ELR (cell line): ENCODE measurements at places on chromosomes 3 and 15.

DNA sequence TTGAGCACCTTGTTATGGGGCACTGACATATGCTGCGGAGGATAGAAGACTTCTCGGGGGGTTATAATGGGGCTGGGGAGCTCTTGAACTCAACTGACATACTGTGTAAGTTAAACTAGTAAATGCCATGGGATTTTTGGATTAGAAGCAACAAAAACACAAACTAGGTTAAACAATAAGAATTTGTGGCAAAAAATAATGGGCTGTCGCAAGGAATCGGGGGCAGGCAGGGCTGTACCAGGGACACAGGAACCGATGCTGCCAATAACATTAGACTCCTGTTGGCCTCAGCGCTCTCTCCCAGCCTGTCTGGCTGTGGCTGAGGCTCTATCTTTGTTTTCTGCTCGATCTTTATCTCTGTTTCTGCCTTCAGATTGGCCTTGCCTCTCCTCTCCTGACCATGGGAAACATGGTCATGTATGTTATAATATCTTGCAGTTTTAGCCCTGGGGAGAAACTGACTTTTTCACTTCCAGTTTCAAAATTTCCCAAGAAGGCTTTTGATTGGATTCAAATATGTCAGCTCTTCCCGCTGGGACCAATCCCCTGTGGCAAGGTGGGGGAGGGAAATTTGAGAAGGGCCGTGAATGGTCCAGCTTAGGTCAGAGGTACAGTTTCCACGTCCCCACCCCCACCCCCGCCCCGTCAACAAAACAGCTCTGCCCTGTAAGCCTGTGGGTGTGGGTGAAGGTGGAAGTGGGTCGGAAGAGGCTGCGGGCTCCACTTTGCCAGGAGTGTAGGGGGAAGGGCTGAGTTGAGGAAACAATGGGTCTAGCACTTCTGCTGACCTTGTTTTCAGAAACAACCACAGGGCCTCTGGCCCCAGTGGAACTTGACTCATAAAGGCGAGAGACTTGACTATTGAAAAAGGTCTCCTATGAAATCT lies 161.1 kb upstream of the TBL1XR1 start:
- DNase-seq = peak; percentile 88

GRCh38 chr3:43198791-43199644 lies 87.3 kb upstream of the SNRK start:
- peak; percentile 69 for DNase-seq

DNA sequence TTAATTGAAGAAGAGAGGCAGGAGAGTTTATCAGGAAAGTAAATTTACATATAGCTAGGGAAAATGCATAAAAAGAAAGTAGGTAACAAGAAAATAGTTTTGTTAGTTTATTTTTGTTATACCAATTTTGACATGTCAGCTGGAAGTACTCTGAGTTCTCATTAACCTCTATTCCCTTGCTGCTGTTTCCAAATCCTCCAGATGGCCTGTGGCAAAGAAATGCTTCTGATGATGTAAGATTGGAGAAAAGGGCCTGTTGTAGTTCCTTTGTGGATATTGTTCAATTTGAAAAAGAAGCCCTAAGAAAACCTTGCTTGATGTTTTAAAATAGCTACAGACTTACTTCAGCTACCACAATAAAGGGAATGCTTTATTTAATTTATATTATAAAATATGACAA lies 192.9 kb upstream of the SLITRK3 start:
- no peak for DNase-seq

DNA sequence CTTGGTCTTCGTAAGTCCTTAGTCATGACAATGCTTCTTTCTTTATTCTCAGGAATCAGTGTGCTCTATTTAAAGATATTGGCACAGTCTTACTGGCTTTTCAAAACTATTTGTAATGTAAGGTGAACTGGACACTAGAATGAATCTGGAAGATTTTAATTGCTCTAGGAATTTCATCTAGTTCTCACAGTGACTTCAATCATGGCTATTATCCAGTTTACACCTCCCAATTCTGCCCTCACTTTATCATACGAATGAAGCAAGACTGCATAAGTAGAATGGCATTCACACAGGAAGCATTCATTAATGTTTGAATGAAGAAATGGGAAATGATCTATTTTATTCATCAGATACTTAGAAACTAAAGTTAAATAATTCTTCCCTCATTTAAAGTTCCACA lies 26.7 kb upstream of the DRD3 start:
- DNase-seq = no peak

DNA sequence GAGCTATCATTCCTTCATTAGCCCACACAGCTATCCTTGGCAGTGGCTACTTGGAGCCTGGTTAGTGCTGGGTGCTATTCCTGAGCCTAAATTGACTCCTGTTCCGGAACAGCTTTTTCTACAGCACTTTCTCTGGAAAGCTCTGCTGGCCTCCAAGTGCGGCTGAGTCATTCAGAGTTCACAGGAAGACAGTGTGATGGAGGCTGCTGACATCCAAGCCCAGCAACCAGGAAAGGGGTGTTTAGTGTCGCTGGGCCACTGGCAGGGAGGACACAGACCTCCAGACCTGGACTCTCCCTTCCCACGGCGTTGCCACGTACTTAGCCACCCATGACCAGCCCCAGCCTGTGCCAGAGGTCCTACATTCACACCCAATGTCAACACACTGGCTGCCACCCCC lies 28.7 kb downstream of the CACNA2D2 start:
- peak; percentile 40 for DNase-seq

DNA sequence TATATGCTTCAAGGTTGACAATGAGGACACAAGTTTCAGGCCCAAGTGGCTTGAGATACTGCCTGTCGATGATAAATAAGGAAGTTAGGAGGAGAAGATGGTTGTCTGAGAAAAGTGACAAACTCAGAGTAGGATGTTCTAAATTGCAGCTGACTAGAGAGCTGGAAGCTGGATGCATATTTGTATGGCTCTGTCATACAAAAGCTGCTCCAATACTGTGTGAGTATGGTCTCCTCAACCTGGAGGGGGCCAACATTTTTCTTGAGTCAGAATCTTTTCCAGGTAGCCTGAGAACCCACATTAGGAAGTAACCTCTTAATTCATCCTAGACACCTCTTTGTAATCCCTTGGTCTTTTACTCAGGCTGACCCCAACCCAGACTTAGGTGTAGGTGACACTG lies 28.4 kb upstream of the TPRG1 start:
- DNase-seq = peak; percentile 18

- no peak for DNase-seq
Measured at GRCh38 chr3:17840651-17841050, 98.2 kb upstream of the TBC1D5 start.

DNA sequence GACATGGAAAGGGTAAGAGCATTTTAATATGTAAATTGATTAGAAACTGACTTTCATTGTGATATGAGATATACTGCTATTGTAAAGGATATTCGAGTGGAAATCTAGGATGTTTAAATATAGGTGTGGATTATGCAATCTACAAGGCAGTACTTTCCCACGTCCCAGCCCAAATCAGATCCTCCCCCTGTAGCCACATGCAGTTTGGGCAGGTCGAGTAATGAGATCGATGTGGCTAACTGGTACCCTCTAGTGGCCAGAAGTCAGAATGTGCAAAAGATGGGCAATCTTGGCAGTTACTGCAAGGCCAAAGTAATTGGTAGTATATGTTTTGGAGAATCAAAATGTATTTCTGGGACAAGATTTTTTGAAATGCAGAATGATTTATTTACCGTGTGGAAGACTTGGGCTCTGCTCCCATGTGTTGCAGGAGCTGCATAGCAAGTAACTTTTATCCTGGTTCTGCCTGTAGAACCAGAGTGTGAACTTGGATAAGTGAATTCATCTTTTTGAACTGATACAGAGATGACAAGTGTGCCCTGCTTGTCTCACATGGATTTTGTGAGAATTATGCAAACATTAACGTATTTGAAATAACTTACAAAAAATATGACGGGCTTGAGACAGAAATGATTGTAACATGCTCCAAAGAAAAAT lies 94.5 kb upstream of the ADAMTSL3 start:
- DNase-seq = peak; percentile 67

DNA sequence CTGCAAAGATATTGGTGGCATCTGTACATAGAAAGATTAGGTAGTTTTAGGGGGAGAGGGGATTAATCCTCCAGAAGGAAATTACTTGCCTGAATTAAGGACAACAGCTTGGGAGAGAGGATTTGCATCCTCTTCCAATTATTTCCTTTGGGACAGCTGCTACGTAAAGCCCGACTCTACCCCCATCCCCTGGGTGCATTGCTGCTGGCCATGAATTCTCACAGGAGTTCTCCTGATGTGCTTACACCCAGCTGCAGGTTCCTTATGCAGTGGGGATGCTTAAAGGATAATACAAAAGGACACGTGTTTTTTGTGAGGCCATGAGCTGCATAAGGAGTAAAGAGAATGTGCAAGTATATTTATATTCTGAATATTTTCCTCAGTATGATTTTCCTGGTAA lies 132.3 kb downstream of the VPS8 start:
- DNase-seq = no peak

GRCh38 chr3:141447383-141447782 lies 39.4 kb upstream of the RASA2 start:
- no peak for DNase-seq

DNA sequence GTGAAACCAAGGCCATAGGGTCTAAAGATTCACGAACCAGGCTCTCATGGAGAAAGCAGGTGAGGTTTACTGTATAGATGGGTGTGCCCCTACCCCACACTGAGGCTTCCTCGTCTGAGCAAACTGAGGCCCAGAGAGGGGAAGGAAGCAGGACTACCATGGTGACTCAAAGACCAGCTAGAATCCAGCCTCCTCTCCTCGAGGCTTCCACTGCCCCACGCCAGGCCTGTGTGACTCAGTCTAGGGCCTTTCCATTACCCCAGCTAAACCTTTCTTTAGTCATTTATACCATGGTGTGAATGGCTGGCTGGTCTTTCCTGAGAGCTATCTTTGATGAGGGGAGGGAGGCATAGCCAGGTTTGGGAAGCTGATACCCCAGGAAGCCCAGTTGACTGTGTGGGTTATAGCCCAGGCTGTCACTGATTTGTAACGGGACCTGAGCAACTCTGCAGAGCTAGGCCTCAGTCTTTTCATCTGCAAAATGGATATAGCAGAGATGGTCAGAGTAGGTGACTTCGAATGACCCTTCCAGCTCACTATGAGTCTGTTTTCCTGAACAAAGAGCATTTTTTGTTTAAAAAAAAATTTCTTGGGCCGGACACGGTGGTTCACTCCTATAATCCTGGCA lies 3.0 kb upstream of the RHO start:
- DNase-seq = peak; percentile 77

- DNase-seq = no peak
Measured at GRCh38 chr3:61547625-61548024, 13.7 kb upstream of the PTPRG start.

DNA sequence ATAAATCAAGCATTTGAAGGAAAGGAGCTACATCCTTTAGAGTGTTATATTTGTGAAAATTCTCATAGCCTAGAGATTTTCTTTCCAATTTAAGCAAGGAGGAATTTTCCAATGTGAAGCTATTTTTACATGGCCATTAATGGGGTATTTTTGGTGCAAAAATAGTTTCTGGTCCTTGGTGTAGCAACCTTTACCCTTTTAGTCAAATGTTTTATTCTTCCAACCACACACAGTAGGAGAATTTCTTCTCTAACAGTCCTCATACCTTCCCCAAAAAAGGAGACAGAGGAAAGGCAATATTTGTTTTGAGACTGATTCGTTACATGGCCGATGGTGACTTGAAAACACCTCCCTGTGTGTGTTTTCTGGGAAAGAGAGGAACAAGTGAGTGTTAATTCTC lies 261.2 kb downstream of the PTPRG start:
- no peak for DNase-seq
